ENCODE measurements at places on chromosomes 12 and 14. TPM values are rescaled to one million over a fixed set of nuclear protein-coding genes. Genes with fewer than 3 reads are reported as not detected.

DNA sequence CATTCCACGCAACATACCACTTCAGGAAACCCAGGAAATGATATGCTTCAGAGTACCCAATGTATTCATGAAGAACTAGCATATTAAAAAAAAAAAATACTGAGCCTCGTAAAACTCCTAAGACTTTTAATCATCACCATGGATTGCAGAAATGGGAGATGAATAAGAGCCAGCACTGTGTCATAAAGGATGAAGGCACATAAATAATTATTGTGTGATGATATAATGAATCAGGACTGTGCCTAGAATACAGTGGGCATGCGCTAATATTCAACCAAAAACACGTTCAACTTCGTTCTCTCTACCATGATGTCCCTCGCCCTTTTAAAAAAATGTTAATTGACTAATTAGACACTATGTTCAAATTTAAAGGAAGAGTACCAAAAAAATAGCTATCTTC is 68.7 kb downstream of the CIT start:
- peak; percentile 49 for DNase-seq

DNA sequence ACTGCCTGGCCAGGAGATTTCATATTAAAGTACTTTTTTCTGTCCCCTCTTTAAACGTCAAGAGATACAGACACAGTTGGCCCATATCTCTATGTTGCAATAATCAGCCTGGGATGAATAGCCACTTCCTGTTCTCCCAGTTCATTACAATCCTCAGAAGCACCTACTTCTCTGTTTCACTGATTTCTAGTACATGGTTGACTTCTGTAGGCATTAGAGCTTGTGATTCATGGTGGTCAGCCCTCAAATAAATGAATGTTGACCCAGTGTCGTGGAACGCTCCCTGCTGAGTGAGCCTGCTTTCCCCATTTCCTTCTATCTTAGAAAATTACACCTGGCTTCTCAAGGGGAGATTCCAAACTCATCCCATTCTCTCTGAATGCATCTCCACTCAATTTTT is 416.7 kb downstream of the PDZRN4 start:
- DNase-seq = no peak

DNA sequence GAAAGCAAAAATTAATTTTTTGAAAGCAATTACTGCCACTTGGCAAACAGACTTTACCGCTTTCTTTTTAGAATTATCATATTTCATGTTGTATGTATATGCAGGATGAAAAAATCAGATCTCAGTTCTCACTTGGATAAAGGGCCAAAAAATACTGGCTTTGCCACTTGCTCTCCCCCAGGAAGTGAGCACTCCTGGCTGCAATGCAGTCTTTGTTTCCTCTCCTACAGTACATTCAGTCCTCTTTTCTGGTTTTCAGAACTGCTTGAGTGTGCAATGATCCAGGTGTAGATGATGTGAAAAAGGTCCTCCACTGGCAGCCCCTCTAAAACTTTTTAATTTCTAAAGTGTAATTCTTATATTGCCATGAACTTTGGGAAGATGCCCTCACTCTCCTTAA is 183.4 kb downstream of the SLC25A21 start:
- no peak for DNase-seq

GRCh38 chr14:95547626-95548327 is 12.9 kb downstream of the GLRX5 start:
- no peak for DNase-seq

DNA sequence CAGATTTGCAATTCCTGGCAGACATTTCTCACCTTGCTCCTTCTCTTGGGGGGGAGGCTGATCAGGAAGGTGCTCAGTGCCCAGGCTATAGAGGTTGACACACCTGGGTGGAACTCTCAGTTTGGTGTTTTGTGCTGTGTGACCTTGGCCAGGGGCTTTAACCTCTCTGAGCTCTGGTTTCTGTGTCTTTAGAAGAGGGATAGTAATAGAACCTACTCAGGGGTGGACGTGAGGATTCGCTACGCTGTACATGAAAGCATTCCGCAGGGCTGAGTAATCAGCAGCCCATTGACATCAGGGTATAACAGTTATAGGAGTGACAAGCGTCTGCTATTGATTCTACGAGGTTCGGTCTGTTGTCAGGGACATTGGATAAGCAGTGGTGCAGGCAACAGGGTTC is 98.1 kb downstream of the PHETA1 start:
- no peak for DNase-seq

Gene HNRNPC
- total RNA-seq = 415 TPM

Gene KRT79
- total RNA-seq = 68.7 TPM

Data from skin of body (tissue), 3 donors.